ENCODE measurements at places on chromosomes 16 and 17.

DNA sequence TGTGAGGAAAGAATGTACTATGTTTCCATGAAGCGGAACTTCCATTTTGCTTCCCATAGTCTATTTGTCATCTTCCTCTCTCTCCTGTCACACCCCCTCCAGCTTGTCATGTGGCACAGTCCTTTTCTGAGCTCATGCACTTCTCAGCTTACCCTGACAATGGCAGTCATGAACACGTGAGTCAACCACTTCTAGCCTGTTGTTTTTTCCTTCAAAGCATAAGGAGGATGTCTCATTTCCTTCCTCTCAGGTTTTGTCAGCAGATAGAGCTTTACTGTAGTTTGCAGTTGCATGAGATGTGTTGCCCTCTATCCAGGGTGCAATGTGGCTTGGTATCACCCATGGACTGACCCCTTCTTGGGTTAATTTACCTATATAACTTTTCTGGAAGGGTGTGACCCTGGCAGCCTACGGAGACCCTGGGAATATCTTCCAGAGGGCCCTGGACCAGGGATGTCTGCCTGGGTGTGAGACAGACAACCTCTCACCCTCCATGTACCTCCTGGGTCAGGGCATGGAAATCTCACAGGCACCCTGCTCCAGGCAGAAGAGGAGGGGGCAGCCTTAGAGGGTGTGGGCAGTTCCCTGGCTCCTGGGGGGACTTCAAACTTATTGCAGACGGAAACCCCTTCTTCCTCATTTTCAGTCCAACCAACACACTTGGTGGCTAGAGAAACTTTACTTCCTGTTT is 4.0 kb upstream of the ZNF267 start:
- peak; percentile 39 for DNase-seq

DNA sequence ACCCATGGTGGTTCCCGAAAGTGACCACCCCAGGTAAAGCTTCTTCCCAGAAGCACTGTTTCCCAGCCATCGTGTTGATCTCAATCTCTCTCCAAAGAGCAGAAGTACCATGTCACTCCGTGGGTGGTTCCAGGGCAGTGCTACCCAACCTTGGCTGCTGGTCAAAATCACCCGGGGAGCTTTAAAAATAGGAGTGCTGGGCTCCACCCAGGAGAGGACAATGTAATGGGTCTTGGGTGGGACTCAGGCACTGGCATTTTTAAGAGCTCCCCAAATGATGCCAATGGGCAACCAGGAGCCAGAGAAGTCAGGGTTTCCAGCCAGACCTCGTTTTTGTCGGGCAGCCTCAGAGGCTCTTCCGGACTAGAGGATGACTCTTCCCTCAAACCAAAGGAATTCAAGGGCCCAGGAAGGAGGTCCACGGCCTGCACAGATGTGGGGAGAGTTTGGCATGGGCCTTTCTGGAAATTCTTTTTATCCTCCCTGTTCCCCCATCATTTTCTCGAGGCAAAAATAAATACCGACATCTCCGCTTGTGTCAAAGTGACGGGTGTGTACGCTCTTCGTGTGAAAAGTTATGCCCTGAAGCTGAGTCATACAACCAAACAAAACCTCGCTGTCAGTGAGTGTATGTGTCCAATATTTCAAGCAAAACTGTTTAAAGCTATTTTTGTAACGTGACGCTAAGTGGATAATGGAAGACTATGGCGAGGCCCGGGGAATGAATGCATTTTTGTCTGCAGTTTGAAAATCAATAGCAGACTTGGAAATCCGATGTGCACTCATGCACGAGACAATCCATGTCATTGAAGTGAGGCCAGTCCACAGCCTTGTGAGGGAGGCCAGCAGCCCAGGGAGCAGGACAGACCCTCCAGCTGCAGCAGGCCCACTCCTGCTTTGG is 364.1 kb downstream of the FOXL1 start:
- DNase-seq: no peak

DNA sequence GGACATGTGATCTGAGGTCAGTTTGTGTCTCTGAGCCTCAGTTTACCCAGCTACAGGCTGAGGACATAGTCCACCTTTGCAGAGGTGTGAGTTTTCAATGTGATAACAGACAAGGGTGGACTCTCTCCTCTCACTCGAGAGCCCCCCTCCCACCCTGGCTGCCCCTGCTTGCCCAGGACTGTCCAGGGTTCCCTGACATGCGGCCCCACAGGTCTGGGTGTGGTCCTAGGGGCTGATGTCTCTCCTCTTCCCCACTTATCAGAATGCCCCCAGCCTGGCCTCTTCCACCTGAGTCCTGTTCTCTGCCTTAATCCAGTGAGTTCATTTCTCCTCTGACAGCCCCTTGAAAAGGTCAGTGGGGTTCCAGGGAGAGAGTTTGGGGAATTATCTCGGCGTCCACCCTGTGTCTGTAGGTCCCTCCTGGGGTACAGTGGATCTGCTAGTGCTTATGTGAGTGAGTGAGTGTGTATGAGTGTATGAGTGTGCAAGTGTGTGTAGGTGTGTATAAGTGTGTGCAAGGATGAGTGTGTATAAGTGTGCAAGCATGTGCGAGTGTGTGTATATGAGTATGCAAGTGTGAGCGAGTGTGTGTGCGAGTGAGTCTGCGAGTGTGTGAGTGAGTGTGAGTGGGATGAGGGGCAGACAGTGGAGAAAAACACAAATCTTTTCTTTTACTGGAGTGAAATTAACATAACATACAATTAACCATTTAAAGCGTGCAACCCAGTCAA is 175.0 kb downstream of the IRF8 start:
- DNase-seq: no peak

- DNase-seq: peak; percentile 48
These were observed 749 bp upstream of the MC1R start for GRCh38 chr16:89917773-89918452.

- no peak for DNase-seq
These were observed 48.7 kb downstream of the RPGRIP1L start for GRCh38 chr16:53654946-53655345.

- DNase-seq: no peak
These were observed 11.9 kb downstream of the CDK5RAP3 start for GRCh38 chr17:47982645-47983390.

DNA sequence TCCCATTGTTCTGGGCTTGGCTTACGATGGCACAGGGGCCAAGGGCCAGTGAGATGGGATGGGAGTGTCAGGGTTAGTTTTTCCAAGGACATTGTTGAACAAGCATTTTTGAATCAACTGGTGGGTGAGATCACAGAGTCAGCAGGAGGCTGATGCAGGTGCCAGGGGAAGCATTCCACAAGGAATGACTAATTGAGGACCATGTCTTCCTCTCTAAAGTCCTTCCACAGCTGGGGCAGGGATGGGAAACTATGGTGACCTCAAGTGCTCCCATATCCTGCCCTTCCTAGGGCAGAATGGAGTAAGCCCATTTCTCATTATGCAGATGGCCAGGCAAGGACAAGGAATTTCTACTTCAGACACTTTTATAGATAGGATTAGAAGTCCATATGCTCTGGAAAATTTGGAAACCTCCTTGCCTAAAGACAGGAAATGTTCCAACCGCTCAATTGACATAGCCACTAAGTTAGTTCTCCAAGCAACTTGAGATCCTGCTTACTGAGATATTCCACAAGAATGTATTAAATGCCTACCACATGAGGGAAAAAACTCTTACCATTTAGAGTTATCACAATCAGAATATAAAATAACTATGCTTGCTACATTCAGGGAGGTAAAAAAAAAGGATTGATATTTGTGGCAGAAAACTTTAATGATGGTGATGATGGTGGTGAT is 21.2 kb upstream of the ENGASE start:
- DNase-seq: no peak

- DNase-seq: no peak
These were observed 209.0 kb downstream of the RGS9 start for GRCh38 chr17:65346166-65346565.
